ENCODE measurements at places on chromosomes 13 and 19.
A peak's percentile ranks its signal among the peaks of the same experiment; 100 is the strongest.

- DNase-seq: peak; percentile 69
Measured at GRCh38 chr13:53151336-53152056, 122.9 kb downstream of the OLFM4 start.

GRCh38 chr13:25394402-25395060 lies 22.8 kb downstream of the ATP8A2 start:
- DNase-seq: no peak

- no peak for DNase-seq
Measured at GRCh38 chr19:54677217-54677616, 14.4 kb downstream of the LILRB4 start.

DNA sequence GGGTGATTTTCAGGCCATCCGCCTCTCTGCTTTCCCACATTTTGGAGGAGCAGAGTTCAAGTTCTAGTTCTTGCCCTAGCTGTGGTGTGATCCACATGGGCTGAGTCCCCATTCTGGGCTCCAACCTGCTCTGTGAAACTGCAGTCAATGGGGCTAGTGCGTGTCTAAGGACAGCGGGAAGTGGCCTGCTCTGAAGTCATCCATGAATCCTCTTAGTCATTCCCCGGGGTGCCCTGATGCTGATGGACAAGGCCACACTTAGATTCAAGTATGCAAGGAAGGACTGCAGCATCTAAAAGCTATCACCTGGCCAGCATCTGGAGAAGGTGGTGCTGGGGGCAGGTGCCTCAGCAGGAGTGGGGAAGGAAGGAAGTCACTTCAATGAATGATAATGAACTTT lies 94.6 kb downstream of the TSHZ3 start:
- no peak for DNase-seq

DNA sequence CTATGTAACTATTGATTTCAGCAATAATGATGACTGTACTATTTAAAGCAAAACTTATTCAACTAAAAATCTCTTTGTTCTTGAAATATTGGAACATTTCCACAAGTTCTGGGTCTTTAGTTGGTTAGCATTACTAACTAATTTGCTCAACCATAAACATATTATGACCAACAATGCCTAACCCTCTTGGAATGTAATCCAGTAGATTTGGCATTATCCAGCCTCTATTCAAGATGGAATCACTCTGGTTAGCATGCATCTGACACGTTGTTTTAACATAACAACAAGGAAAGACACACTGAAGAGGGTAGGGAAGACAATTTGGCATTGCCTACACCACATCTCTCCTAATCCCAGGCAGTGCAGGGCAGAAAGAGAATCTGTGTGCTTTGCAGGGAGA lies 941.3 kb upstream of the PCDH20 start:
- DNase-seq: no peak

- no peak for DNase-seq
Measured at GRCh38 chr19:46748325-46749109, 2.3 kb upstream of the STRN4 start.

- no peak for DNase-seq
Measured at GRCh38 chr19:39906283-39906682, 28.2 kb downstream of the FCGBP start.

DNA sequence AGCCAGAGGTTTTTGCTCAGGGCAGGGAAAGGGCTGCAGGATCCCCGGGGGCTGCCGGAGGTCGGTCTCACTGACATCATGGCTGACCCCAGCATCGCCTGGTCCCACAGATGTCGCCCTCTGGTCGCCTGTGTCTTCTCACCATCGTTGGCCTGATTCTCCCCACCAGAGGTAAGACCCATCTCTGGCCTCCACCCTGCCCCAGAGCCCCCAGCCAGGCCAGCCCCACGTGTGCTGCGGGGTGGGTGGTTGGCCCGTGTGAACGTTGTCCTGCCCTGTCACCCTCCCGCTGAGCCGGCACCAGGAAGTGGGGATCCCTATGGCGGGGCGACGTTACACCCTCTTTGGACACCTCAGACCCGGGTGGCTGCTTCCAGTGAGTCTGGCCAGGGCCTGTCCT lies 906 bp downstream of the FXYD5 start:
- DNase-seq: no peak

DNA sequence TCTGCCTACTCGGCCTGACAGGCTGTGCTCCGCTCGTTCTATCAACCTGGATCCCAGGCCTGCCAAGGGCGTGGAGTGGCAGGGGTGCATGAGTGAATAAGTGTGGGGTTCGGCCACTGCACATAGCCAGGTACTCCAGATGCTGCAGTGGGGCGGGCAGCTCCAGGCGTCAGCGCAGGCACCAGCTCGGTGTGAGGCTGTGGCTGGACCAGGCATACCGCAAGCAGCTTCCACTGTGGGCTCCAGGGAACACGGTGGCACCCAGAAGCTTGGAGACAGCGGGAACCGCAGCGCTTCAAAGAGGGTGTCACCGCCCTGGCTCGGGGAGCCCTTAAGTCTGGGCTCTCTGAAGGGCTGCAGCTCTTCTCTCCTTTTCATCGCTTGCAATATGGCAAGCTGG lies 1630.2 kb downstream of the OLFM4 start:
- DNase-seq: no peak

GRCh38 chr19:19211499-19212420 lies at the start of gene NCAN:
Gene NCAN (plus strand): TSS chr19:19211958. CDS start chr19:19216954, 4,996 bp downstream.
- no peak for DNase-seq

- DNase-seq: no peak
Measured at GRCh38 chr13:80508031-80508430, 167.1 kb upstream of the SPRY2 start.

- no peak for DNase-seq
Measured at GRCh38 chr19:5903624-5904351, at the start of gene NDUFA11. Gene NDUFA11 (minus strand): TSS chr19:5903790. CDS start chr19:5903708, 82 bp downstream.

- no peak for DNase-seq
Measured at GRCh38 chr19:19285686-19286085, 12.6 kb upstream of the TM6SF2 start.

GRCh38 chr13:23626700-23627099 lies 56.5 kb downstream of the TNFRSF19 start:
- no peak for DNase-seq

GRCh38 chr19:920051-920864 lies 3.1 kb downstream of the KISS1R start:
- DNase-seq: no peak

DNA sequence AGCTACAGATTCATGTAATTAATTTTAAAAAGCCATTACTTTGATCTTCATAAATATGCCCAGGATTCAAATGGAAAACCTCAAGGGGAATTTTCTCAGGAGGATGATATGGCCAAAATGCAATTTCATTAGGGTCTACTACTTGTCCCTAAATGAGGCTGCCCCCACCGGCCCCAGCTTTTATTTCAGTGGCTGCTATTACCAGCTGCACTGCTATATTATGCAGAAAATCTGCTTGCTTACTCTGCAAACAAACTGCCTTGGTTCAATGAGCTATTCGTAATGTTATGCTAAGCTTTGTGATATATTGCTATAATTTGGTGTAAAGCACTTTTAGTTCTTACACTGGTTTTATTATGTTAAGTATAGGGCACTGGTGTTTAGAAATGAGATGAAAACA lies 137.3 kb upstream of the TMTC4 start:
- DNase-seq: no peak

- no peak for DNase-seq
Measured at GRCh38 chr13:53090461-53090860, 61.8 kb downstream of the OLFM4 start.

DNA sequence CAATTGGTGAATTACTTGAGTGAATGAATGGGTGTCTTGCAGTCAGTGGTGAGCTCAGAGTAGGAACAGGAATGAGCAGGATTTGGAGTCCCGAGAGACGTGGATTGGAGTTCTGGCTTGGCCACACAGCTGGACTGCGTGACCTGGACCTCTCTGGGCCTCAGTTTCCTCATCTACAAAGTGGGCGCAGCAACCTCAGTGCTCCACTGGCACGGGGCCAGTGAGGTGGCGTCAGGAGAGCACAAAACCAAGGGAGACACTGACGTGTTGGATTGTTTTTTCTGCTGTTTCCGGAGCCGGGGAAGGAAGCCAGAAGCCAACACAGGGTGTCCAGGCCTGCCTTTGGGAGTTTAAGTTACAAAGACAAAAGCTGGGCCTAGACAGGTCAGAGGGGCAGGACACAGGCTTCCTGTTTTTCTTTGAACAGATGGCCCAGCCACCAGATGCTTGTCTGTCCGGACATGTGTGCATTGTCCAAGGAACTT lies 6.5 kb upstream of the DOCK6 start:
- DNase-seq: peak; percentile 24

DNA sequence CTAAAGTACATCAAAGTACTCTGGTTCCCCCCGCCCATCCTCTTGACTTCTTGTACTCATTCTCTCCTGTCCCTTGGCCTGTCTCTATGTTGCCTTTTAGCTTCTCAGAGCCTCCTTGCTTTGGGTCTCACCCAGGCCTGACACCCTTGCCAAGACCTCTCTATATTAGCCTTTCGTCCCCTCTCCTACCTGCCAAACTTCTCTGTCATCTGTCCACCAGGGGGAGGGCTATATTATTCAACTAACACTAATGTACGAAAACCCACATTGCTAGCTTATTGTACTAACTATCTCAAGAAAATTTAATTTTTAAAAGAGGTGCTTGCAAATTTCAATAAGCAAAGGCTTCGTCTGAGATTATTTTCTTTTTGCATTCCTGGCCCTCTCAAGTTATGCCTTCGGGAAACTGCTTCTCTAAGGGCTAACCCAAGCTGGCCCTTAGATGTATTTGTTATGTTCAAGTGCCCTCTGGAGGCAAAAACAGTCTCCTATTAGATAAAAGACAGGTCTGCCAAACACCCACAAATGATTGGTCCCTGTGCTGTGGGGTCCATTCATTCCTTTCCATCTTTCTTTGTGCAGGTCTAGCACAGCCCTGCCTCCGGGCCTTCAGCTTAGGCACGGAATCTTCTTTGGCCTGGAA lies 6.3 kb upstream of the MRPS31 start:
- peak; percentile 64 for DNase-seq

- DNase-seq: no peak
Measured at GRCh38 chr19:53991224-53992113, at the start of gene CACNG6. Gene CACNG6 (plus strand): TSS chr19:53991637. CDS start chr19:53992878, 1,241 bp downstream.

DNA sequence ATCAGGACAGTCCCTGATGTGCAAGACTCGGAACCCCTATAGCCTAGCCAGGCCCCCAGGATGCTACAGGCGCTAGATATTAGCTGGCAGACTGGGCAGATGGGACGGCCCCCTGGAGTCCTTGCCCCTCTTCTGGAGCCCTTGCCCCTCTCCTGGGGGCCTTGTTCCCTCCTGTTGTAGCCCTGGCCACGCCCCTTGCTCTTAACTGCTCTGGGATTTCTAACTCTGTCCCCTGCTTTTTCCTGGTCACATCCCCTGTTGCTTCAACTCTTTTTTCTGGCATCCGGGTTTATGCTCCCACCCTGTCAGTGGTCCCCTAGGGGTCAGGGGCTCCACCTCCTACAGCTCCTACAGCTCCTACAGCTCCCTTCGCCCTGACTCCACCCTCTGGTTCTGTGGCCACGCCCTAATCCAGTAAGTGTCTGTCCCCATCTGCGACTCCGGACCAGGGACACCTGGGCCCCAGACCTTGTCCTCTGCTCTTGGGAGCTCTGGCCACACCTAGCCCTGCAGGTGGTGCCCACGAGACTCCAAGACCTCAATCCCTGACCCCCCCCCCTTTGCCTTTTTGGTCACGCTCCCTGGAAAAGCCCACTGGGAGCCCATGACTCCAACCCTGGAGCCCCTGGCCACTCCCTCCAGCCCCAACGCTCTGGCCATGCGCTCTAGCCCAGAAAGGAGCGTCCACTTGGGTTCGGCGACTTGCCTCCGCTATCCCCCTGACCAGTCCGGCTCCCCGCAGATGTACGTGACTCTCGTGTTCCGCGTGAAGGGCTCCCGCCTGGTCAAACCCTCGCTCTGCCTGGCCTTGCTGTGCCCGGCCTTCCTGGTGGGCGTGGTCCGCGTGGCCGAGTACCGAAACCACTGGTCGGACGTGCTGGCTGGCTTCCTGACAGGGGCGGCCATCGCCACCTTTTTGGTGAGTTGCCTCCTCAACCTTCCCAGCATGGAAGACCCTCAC lies 6.8 kb downstream of the PLPPR2 start:
- no peak for DNase-seq

DNA sequence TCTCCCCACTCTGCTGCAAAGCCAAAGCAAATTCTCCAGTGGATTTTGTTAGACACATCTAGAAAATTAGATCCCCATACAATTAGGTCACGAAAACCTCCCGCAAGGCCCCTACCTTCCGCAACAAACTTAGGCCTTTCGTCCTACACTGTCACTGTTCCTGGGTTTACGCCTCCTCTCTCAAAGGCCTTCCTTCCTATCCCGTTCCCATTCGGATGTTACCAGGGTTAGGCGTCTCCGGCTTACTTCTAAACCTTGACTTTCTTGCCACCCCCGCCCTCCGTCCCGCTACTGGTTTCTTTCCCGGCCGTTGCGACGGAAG lies 754 bp downstream of the RNF6 start:
- no peak for DNase-seq

- no peak for DNase-seq
Measured at GRCh38 chr19:15551293-15552004, 43.1 kb downstream of the CYP4F22 start.

- no peak for DNase-seq
Measured at GRCh38 chr19:46958532-46958931, 61.1 kb upstream of the NPAS1 start.

- DNase-seq: no peak
Measured at GRCh38 chr13:105441051-105441750, 1094.3 kb downstream of the EFNB2 start.

DNA sequence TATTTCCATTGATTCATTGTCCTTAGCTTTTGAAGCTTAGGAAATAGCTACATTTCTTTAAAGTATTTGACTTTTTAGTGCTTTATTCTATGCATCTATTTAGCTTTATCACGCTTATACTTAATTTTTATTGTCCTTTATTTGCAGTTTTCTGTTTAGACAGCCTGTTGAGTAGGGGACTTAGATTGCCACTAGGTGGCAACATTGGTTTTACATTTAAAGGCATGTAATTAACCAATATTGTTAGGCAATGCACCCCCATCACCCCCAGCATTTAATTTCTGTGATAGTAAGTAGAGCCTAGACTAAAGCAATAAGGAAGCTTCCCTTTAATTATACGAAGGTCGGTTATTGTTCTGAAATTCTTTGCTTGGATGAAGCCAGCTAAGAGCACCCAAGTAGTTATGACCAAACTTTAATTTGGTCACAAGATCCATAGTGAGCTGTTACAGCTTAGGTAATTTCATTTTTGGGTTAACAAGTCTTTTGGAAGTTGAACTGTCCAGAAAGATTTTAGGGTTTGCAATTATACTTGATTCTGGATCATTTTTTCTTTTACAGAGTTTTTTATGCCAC lies 36.5 kb downstream of the B3GLCT start:
- peak; percentile 29 for DNase-seq
